ENCODE measurements at places on chromosomes 4 and X.

DNA sequence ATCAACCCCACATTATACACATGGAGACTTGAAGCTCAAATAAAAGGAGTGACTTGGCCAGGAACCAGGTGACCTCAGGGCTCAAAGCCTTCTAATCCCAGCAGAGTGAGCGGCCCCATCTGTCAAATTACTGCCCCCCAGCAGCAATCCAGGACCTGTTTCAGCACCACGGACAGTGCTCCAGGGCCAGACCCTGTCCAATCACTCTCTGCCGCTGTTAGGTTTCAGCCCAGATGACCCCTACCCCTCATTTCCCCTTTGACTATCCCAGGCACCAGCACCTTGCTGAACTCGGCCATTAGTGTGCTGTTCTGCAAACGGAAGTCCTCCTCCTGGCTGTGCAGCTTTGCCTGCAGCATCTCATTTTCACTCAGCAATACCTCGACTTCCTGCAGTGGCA, 5.1 kb downstream of the GRIPAP1 start:
- no peak for DNase-seq

DNA sequence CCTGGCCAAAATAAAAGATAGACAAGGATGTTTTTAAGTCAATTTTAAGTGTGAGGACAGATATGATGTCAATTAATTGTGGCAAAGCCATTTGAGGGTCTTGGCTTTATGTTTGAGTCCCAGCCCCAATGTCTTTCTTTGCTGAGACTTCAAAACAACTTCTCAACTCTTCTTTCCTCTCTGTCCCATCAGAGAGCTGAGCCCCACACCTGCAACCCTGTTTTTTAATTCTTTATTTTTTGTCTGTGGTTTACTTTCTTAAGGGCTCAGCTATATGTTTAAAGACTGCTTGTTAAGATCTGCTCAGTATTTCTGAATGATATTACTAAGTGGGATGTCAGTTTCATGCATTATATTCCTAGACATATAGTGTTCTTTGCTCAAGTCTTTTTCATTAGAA, 164.3 kb downstream of the HS3ST1 start:
- no peak for DNase-seq

DNA sequence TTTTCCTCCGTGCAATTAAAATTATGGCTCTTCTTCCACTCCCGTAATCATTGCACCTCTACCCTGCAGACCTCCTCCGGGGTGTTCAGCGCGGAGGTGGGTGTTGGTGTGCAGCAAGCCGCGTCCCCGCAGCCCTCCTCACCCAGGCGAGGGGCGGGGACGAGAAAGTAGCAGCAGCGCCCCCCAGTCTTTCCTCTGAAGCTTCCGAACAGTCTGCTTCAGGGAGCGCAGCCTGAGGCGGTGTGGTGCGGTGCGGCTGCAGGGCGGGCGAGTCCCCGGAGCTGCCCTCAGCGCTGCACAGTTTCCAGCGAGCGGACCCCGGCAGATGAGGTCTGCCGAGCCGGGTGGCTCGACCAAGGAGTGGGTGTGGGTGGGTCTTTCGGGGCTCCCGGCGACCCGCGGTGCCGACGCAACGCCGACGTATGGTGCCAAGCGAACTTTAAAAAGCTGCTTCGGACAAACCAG, at the start of gene FRAS1:
Gene FRAS1 (plus strand): TSS at position 189 of the 465 bp plus-strand sequence. CDS start 687 bp downstream, outside the sequence.
- no peak for DNase-seq

DNA sequence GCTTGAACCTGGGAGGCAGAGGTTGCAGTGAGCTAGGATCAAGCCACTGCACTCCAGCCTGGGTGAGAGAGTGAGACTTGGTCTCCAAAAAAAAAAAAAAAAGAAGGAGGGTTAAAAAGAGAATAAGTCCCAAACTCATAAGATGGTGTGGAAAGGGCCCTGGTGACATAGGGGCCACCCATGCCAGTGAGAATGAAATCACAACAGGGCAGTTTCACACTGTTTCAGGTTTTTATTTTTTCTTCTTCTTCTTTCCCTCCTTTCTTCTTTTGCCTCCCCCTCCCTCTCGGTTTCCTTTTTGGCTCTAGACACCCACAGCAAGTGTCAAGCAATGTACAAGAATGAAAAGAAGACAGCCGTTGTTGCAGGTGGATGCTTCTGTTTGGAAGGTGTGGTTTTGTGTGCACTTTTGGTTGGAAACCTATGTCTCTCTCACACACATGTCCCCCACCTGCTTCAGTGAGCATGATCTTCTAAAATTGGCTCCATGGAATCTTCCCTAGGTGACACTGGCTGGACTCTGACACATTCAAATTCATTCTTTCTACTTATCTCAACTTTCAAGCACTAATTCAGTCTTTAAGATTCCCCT, 14.4 kb upstream of the TLR8 start:
- DNase-seq: no peak
